OCI-M1 (cell line): ENCODE measurements at places on chromosomes 1 and 21.

- DNase-seq = no peak
Measured at GRCh38 chr21:45332981-45333582, 45.4 kb upstream of the POFUT2 start.

GRCh38 chr1:106651028-106651762, 405.3 kb upstream of the PRMT6 start:
- no peak for DNase-seq

DNA sequence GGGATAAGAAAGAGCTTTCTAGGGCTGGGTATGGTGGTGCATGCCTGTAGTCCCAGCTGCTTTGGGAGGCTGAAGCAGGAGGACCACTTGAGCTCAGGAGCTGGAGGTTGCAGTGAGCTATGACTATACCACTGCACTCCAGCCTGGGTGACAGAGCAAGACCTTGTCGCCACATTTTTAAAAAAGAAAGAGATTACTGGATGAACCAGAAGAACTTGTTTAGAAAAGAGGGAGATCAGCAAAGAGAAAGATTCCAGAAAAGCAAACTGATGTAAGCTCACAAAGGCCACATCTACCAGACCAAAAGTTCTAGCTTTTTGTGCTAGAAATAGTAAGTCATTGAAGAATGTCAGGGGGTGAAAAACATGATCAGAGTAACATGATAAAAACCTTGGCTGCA, 117.6 kb downstream of the KIAA0319L start:
- no peak for DNase-seq

DNA sequence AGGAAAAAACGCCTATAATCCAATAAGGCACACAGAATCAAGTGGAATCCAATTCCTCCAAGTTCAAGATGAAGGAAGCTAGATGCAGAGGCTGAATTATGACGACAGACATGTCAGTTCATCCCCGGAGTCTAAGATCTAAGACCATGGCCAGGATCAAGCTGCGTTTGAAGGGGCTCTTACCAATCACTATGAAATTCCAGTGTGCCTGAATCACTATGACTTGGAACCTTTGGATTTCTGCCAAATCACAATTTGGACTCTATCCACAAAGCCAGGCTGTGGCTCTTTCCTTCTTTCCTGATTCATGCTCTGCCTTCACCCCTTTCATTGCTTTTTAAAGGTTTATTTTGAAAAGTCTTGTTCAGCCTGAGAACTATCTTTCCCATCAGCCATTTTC, 17.1 kb downstream of the OLIG2 start:
- DNase-seq = no peak

DNA sequence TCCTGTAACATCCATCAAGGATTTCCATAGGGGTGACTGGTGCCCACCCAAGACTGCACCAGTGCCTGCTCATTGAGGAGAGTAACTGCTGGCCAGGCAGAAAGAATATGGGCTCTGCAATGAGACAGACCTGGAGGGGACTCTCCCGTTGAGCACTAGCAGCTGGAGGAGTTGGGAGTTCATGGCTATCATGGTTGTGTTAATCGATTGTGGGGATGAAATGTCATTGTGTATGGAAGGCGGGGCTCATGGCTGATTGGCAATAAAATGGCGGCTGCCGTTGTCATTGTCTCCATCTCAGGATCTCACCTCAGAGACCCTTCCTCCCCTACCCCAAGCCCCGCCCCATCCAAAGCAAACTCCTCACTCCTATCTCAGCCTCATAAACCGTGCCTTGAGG, 3.9 kb downstream of the TMEM125 start:
- DNase-seq = no peak

- no peak for DNase-seq
Measured at GRCh38 chr1:67988066-67988465, 62.4 kb downstream of the DIRAS3 start.

DNA sequence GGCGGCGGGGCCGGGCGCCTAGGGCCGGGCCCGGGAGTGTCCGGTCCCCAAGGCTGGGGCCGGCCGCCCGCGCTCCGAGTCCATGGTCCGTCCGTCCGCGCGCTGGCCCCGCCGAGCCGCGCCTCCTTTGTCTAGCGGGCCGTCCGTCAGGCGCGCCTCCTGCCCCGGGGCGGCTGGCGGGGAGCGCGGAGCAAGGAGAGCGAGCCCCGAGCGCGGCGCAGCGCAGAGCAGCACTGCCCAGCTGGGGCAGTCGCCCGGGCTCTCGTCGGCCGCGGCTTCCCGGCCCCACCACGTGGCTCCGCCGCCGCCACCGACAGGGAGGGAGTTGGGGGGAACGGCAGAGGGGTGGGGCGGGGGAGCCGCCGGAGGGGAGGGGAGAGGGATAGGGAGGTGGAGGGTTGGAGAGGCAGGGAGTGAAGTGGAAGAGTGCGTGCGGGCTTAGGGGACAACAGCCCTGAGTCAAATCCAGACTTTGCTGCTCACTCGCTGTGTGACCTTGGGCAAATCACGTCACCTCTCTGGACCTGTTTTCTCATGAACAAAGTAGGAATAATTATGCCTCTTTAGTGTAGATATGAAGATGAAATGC, at the start of gene NKAIN1:
Gene NKAIN1 (minus strand): TSS at position 235 of the 589 bp plus-strand sequence. CDS start 340 bp downstream, outside the sequence.
- no peak for DNase-seq

DNA sequence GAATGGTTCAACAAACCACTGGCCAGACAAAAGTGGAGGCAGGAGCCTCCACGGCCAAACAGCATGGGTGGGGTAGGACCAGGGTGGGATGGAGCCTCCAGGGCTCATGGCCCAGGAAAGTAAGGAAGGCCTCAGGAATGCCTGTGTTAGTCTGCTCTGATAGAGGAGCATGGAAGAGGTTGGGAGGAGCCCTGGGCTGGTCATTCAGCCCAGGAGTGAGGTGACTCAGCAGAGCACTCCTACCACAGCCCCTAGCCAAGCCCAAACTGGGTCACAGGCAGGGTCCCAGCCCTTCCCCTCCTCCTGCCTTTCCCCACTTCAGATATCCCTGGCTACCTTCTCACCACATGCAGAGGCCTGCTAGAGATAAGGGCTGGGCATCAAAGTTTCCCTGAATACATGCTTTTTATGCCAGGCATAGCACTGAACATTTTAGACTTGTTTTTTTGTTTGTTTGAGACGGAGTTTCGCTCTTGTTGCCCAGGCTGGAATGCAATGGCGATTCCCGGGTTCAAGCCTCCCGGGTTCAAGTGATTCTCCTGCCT, 3.1 kb upstream of the SHISA4 start:
- peak; percentile 68 for DNase-seq

DNA sequence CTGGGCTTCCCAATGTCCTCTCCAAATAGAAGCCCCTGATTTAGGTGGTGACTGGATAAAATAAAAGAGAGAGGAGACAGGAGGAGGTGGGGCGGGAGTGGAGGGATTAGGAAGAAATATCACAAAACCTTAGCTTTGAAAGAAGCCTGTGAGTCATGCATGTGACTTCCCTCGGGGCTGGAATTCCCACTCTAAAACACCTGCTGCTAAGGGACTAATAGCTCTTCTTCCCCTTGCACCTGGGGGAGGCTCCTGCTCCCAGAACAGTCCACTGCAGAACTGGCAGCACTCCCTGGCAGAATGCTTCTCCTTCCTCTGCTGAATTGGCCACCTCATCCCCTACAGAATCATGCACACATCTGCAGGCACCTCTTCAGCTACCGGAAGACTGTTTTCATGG, 207.2 kb downstream of the ATG4C start:
- DNase-seq = no peak

DNA sequence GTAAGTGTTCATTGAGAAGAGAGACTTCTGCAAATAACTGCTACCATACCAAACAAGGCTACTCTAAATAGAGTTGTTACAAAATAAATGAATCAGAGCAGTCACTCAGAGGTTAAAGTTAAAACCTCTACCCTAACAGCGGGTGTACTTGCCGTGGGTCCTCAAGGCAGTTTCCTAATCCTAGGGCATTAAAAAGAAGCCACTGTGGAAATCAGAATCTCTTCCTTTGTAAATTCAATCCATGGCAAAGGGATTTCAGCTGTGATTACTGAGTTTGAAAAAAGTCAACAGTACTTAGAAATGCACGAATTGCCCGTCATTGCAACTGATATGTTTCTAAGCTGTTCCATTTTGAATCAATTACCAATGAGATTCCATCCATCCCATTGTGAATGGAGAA, 13.5 kb downstream of the TBX15 start:
- no peak for DNase-seq

DNA sequence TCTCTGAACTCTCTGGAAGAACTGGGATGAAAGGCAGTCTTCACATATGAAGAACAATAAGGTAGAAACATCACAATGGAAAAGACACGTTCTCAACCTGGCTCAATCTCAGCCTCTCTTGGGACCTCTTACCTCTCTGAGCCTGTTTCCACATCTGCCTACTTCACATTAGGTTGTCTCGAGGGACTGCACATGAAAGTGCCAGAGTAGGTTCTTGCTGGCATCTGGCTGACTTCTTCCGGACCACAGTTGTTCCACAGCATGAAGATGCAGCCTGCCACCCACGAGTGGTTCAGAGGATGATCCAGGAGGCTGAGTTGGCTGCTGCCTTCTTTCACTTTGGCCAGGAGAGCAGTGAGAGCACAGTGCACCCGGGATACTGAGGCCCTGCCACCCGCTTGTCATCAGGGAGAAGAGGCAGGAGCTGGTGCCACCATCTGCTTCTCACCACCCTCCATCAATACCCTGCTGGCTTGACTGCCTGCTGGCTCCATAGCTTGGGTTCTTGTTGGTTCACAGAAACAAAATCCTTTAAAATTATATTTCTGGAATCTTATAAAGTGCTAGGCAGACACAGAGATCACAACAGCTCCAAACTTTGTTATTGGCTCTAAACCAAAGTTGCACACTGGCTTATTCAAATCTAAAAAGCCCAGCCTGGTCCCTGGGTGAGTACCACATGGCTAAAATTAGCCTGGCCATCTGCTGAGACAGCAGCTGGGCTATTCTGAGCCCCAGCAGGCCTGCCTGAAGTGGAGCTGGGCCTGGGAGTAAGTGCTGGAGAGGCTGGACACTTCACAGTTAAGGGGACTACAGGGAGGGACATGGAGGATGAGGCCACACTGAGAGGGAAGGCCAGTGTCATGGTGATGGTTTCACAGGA, 46.9 kb upstream of the LIN9 start:
- no peak for DNase-seq

DNA sequence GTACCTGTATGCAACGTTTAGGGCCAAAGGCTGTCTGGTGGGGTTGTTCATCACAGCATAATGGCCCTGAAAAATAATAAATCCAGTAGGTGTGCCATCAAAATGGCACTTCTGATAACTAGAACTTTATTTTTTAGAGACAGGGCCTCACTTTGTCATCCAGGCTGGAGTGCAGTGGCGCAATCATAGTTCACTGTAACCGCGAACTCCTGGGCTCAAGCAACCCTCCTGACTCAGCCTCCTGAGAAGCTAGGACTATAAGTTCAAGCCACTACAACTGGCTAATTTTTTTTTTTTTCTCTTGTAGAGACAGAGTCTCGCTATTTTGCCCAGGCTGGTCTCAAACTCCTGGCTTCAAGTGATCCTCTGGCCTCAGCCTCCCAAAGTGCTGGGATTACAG, 4.7 kb downstream of the SNAPIN start:
- no peak for DNase-seq

- DNase-seq = no peak
Measured at GRCh38 chr1:185376840-185377635, 60.0 kb upstream of the IVNS1ABP start.

- DNase-seq = no peak
Measured at GRCh38 chr1:77899647-77900320, 11.4 kb downstream of the NEXN start.

DNA sequence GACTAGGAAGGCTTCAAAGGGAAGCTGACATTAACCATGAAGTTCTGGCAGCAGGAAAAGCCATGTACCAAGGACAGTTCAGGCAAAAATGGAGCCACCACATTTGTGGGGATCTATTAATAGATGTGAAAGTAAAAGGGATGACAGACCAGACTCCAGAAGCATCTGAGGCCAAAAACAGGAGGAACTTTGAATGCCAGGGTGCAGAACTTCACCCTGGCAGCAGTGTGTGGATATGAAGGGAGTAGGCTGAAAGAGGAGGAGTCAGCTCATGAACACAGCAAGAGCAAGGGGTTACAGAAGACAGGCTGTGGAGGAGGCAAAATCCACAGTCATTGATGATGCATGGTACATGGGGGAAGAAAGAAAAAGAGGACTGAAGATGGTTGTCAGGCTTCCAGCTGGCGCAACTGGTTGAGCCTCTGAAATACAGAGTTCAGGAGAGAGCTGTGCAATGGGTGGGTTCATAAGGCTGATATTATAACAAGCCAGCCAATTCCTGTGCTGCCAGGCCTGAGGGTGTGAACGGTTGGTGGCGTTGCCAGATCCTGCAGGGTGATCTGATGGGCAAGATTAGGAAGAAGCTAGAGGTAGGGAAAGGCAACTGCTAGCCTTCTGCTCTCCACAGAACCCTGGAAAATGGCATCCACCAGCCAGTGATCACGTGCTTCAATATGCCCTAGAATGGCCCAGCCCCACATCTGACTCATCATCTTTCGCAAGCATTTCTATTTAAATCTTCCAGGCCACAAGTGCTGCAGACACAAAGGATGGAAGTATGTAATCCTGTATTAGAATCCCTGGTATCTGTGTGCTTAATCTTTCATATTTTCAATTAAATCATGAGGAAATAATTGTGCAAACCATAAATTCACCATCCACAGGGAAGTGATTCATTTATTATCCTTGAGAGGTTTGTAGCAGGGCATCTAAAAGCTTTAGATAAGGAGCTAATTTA, 81.9 kb downstream of the SLC25A24 start:
- DNase-seq = peak; percentile 33

- DNase-seq = peak; percentile 78
Measured at GRCh38 chr1:153536012-153536670, 350 bp upstream of the S100A6 start.

- peak; percentile 89 for DNase-seq
Measured at GRCh38 chr1:119613769-119614720, 34.0 kb downstream of the ZNF697 start.

DNA sequence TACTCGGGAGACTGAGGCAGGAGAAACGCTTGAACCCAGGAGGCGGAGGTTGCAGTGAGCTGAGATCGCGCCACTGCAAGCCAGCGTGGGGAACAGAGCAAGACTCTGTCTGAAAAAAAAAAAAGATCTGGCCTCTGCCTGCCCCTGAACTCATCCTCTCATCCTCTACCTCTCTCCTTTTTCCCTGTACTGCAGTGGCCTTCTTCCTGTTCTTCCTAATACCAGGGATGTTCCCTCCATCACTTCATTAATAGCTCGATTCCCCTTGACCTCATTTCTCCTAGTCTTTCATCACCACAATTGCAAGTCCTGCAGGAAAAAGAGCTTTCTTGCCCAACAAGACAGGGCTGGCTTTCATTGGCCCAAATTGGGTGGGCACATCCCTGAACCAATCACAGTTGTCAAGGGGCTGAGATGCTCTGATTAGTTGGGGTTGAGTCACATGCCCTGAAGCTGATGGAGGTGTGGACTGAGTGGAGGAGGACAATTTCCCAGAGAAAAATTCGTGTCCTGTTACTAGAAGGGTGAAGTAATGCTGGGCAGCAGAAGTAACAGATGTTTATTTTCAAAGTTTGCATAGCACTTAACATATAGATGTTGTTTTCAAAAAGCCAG, 86.8 kb upstream of the PUM1 start:
- peak; percentile 29 for DNase-seq

GRCh38 chr1:211610779-211611556, 32.0 kb upstream of the SLC30A1 start:
- no peak for DNase-seq

GRCh38 chr1:218390618-218391017, 45.5 kb downstream of the TGFB2 start:
- no peak for DNase-seq
